ENCODE measurements at places on chromosomes 7 and 10.

- no peak for DNase-seq
These were observed 1046.9 kb downstream of the TYW1 start for GRCh38 chr7:68043546-68043945.

DNA sequence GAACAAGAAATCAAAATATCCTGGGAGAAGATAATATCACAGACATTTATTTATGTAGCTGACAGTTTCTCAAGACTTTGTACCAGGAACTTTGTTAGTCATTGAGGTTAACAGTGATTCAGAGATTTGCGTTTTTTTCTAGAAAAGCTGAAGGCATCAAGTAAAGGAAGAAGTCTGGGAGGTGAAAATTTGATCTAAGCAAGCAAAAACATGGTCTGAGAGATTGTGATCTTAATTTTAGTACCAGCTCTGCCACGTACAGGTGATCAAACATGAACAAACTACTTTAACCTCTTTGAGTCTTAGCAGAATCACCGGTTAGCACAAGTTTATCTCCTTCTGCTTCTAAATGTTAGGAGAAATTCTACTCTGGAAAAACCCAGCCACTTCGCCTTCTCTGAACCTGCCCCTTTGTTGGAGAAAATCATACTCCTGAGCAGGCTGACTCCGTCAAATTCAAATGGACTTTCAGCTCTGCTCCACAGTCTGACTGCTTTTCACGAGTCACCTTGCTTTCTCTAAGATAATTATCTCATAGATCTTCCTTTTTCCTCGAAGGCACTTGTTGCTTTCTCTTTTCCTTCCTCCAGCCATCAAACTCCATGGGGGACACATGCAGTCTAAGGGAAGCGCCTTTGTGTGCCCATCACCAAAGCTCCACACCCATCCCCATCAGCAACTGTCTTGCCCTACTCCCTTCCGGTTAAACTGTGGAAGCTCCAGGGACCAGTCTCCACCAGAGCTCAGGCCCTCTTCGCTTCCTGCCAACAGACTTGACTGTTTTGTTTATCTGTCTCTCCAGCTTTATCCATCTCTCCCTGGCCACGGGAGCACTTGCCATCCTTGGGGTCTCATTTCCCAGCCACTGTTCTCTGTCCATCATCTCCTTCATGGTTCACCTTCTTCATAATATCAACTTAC is 86.3 kb downstream of the PRKCQ start:
- DNase-seq, result no peak

- no peak for DNase-seq
These were observed 123.0 kb upstream of the DKK1 start for GRCh38 chr10:52191049-52191448.

DNA sequence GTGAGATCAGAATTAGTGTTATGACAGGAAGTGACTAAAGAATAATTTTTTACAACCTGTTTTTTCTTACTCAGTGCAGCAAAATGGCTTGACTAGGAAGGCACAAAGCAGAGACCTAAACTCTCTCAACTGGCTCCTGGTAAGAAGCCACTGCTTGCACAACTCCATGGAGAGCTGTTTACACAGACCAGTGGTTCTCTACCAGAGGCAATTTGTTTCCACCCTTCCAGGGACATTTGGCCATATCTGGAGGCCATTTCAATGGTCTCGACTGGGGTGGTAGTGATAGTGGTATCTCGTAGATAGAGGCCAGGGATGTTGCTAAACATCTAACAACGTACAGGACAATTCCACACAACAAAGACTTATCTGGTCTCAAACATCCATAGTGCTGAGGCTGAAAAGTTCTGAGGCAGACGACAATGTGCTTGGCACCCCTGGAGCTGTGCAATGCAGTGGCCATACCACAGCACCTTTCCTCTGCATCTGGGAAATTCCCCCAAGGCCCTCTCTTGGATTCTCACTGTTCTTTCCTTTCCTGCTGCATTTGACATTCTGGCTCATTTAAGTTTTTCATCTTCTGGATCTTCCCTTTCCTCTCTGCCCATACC is 105.4 kb upstream of the LAMB4 start:
- no peak for DNase-seq

DNA sequence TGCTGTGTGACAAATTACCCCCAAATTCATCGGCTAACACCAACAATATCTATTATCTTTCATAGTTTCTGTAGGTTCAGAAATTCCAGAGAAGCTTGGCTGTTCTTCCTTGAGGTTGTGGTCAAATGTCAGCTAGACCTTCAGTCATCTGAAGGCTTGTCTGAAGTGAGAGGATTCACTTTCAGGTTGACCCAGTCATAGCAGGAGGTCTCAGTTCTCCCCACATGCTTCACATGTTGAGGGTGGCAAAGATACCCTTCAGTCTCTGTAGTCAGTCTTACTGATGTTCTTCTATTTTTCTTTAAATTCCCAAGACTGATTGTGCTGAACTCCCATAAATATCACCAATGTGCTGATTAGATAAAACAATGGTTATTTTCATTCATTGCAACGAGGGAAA is 1692.0 kb downstream of the REEP3 start:
- no peak for DNase-seq

GRCh38 chr10:80513106-80513505 is 24.6 kb upstream of the SH2D4B start:
- DNase-seq, result no peak

GRCh38 chr10:26534384-26534783 is 96.2 kb downstream of the APBB1IP start:
- DNase-seq, result no peak

DNA sequence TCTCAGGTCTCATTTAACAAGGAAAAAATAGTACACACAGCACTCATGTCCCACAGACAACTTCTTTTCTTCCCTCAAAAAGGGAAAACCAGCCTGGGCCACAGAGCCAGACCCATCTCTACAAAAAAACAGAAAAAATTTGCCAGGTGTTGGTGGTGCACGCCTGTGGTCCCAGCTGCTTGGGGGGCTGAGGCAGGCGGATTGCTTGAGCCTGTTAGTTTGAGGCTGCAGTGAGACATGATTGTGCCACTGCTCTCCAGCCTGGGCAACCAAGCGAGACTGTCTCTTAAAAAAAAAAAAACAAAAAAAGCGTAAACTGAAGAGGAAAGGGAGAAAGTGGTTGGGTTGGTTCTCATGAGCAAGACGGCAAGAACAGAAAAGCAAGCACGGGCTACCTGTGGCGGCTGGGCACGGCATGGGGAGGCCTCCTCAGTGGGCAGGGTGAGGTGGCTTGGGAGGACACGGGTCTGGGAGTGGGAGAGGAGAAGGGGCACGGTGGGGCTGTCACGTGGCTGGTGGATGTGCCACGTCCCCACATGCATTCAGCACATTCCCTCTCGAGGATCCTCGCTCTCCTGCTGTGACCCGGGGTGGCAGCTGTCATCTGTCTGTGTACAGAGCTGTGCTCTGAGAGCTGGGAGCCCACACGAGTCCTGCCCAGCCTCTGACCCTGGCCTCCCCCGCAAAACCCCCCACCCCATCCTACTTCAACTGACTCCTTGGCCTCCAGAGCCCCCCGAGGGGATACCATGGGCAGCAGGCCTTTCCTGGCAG is 219.7 kb downstream of the MLLT10 start:
- no peak for DNase-seq

DNA sequence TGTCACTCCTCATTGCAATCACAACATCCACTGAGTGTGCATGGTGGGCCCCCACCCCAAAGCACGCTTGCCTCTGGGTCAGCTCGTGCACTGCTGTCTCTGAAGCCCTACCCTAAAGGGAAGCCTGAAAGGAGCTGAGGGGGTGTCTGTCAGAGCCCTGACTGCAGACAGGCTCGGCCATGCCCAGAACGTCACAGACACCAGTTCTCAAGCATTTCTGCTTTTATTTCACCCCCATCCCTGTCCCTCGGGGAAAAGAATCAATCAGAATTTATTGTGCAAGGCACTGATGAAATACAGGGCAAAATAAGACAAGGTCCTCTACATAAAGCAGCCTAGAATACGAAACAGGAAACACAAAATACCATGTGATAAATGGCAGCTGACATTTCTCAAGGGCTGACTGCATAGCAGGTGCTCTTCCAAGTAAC is 231.8 kb downstream of the WDR37 start:
- DNase-seq, result no peak

- DNase-seq, result no peak
These were observed 38.9 kb downstream of the TSPAN14 start for GRCh38 chr10:80492848-80493521.

GRCh38 chr7:128351296-128352152 is 7.8 kb upstream of the RBM28 start:
- no peak for DNase-seq

DNA sequence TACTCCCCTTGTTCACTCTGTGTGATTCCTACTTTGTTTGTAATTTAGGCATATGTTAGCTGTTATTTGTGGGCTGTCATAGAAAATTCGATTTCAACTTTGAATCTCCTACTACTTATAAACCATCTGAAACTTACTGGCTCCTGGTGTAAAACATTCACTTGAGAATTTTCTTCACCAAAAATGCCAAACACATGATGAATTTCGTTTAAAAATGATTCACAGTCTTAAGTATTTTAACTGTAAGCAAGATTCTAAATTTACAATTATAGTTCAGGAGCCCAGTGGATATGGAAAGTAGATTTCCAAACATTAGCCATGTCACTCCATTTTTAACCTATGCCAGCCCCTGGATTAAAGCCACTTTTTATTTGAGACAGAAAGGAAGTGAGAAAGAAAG is 3.1 kb downstream of the CPED1 start:
- no peak for DNase-seq

DNA sequence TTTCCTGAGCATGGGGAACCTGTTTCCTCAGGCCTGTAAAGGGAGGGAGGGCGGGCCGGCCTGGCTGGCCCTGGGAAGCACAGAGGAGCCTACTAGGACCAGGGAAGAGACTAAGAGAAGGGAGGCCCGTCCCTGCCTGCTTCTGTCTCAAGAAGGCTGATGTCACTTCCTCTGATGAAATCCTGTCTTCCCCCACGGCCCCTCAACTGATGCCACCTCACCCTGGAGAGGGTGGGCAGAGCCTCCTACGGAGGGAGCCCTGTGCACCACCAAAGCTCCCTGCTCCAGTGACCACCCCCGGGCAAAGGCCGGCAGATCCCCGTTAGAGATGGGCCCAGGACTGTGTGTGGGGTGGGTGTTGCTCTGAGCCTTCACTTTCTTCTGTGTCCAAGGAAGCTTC is 1.0 kb upstream of the PILRA start:
- DNase-seq, result no peak

GRCh38 chr7:78435355-78435754 is 636.8 kb downstream of the PHTF2 start:
- DNase-seq, result no peak

Measured in stimulated activated CD8-positive, alpha-beta memory T cell treated with anti-CD3 and anti-CD28 coated beads, Interleukin-15, amount 100 ng/mL, for 4 hours (primary cell).